Natural killer cell (primary cell): ENCODE measurements at places on chromosomes 1 and 21. TPM values are rescaled to one million over a fixed set of nuclear protein-coding genes. Genes with fewer than 3 reads are reported as not detected.

DNA sequence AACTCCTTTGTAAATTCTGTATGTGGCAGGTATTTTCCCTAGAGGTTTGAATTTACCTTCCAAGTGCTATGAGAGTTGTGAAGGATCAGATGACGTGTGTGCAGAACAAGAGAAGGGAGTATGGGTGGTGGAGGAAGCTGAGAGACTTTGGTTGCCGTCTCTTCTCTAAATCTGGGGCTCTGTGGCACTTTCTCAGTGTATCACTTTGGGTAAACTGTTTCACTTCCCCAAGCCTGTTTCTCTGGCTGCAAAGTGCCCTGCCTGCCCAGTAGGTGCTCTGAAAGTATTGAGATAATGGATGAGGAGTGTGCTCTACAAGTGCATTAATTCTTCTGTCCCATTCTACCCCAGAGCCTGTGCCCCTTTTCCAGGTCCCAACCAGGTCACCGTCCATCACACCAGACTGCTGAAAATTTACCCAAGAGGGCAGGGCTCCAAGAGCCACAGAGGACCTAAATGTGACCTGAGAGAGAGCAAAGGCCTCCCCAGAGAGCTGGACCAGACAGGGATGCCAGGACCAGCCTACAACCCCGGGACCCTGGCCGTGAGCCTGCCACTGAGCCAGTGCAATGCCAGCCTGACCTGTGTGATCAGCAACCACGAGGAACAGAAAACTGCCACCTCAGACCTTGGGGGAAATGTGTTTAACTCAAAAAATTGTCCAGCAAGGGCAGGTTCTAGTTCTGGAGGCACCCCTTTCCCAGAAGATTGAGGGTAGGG is 131.6 kb upstream of the ETV3 start:
- DNase-seq = no peak

GRCh38 chr1:41822866-41823265 is 95.9 kb downstream of the HIVEP3 start:
- no peak for DNase-seq

- no peak for DNase-seq
These were observed 76.8 kb downstream of the SLC45A1 start for GRCh38 chr1:8394456-8395321.

DNA sequence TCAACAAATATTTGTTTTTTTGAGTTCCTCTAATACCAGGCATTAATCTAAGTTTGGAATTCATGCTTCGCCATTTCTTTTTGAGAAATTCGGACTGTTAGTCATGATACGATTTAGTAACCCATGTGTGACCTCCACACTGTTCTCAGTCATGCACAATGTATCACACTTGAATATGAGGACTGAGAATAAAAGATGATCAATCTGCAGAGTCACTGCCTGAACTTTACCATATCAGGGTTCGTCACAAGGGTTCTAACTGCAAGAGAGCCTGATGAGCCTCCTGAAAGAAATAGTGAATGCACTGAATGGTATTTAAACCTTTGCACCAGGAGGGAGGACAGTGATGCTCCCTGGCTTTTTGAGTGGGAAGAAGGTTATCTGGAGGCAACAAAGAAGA is 10.9 kb upstream of the FASLG start:
- DNase-seq = no peak

The TMPRSS2 gene
- not detected for total RNA-seq

The NTMT2 gene
- not detected for total RNA-seq

The SPRR2B gene
- total RNA-seq = not detected
